MCF 10A (cell line): ENCODE measurements at places on chromosomes 5 and 9. TPM values are rescaled to one million over a fixed set of nuclear protein-coding genes. Genes with fewer than 3 reads are reported as not detected.

DNA sequence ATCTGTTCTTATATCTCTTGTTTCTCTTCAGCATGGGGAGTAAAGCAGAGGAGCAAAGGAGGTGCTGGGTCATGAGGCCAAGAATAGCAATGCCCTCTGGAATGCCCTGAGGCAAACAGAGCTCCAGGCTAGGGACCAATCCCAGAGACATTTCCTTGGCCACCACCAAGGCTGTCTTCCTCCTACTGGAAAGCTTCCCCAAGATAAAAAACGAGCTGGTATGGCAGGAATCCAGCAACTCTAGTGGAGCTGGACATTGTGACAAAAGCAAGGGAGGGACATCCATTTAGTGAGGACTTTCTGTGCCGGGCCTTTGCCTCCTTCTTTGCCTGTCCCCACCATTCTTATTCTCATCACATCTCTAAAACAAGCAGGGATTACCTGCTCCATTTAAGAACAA lies 161.6 kb downstream of the ASTN2 start:
- no peak for DNase-seq

DNA sequence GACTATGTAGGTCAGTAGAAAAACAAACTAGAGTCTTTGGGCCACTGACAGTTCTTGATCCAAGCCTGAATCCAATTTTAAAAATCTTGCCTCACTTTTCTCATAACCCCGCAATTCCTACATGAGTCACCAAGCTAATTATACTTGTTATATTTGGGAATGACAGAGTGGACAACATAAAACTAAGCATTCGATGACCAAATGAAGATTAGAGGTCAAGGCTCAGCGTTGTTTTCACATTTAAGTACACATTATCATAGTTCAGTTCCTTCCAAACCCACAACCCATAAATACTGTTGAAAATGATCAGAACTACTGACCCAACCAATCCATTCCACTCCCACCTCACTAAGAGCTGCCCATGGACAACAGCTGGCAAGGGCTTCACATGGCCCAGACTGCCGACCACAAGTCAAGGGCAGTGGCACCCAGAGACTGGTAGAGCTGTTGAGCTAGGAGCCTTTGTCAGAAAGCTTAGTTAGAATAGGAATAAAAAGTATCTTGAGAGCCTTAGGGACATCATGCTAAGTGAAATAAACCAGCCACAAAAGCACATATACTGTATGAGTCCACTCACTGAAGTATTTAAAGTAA lies 64.2 kb downstream of the MYO10 start:
- peak; percentile 39 for DNase-seq

Gene SLC36A3
- total RNA-seq = not detected in 2 replicates

Gene CDKN2B
- total RNA-seq = not detected in 2 replicates

- DNase-seq = no peak
These were observed 5.2 kb downstream of the EPB41L4B start for GRCh38 chr9:109315480-109316206.

DNA sequence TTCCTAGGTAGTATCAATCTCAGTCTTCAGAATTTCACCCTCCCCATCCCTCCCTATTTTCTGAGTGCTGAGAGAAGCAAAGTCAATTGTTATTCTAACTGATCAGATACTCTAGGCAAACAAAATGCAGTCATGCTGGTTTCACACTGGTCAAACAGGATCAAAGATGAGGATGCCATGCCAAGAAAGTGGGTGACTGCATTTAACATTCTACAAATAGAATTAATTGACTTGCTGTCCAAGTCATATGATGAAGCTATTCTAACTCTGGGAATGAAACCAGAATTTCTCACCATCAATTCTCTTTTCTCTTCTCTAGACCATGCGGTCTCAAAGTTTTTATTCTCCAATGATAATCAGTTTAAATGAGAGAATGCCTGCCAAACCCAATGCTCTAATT lies 112.5 kb downstream of the CTNND2 start:
- no peak for DNase-seq
